ENCODE measurements at places on chromosomes 2 and 18. TPM values are rescaled to one million over a fixed set of nuclear protein-coding genes. Genes with fewer than 3 reads are reported as not detected.

DNA sequence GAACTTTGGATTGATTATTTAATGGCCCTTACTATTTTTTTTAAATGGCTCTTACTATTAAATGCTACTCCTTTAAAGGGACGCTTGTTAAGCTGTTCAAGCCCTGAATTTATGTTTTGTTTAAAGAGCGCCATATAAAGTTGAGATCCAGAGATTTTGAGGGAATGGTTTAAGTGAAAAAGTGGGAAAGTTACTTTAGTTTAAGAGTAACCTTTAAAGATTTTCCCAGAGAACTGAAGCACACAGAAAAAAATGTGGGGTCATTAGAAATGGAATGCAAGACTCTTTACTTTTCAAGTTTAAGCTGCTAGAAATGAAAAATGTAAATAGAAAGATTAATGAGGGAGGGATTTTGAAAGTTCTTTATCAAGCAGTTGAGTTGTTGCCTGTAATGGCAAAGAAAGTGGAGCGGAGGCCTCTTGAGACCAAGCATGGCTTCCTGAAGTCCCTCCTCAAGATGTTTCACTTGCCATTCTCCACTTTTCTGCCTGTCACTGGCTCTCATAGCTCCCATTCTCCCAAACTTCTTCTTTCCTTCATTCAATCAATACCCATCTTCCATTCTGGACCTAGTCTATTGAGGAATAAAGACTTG lies 93.2 kb downstream of the KCNS3 start:
- H3K27ac ChIP-seq, result no peak overlapping the region
- DNase-seq, result no peak
- no peaks in the 10 kb centered on the region for H3K4me1 ChIP-seq
- no peaks in the 10 kb centered on the region for H3K36me3 ChIP-seq
- peaks cover 26% of the 10 kb centered on the region for H3K27me3 ChIP-seq

DNA sequence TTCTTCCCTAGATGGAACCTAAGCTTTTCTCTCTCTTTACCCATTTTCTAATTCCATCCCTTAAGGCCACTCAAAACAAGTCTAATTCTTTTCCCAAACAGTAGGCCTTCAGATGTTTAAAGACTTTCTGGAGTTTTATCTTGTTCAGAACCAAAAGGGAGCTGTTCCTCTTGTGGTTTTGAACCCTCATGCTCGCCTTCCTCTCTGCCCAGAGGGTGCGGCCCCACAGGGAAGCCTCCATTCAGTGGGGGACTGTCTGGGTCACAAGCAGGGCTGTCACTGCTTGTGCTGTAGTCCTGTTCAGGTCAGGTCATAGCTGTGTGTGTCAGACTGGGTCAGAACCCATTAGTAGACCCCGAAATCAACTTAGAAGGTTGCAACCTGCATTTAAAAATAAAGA lies 56.5 kb downstream of the TET3 start:
- no peaks in the 10 kb centered on the region for H3K4me1 ChIP-seq
- H3K36me3 ChIP-seq, result peaks cover 1% of the 10 kb centered on the region
- H3K4me3 ChIP-seq, result no peak overlapping the region
- no peak for DNase-seq

- no peak overlapping the region for H3K4me3 ChIP-seq
- DNase-seq, result no peak
- no peaks in the 10 kb centered on the region for H3K27me3 ChIP-seq
- H3K4me1 ChIP-seq, result peaks cover 40% of the 10 kb centered on the region
- H3K27ac ChIP-seq, result peak overlapping the region; percentile 15
These were observed 50.0 kb upstream of the DSG1 start for GRCh38 chr18:31267823-31268481.

DNA sequence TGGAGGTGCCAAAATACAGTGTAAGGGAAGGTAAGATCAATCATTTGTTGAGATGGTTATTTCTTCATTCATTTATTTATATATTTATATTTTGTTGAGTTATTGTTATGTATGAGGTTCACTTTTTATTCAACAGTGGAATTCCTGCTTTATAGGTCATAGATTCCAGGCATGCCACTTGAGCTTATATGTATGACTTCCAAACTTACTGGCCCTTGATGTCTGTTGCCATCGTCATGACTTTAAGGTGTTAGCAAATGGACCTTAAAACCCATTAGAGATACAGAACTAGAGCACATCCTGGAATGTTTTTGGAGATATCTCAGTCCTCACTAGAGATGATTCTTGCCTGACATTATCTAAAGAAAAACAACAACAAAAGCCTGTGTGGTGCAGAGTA lies 25.9 kb downstream of the CCDC85A start:
- no peak overlapping the region for H3K27ac ChIP-seq
- no peaks in the 10 kb centered on the region for H3K27me3 ChIP-seq
- DNase-seq, result no peak
- no peaks in the 10 kb centered on the region for H3K36me3 ChIP-seq
- H3K4me1 ChIP-seq, result no peaks in the 10 kb centered on the region

POU3F3 gene
- not detected for total RNA-seq

IAH1 gene
- 25.0 TPM for total RNA-seq

MBP gene
- total RNA-seq, result 221 TPM

Measured in Calu3 (cell line).